ENCODE measurements at places on chromosomes 1 and 21.

DNA sequence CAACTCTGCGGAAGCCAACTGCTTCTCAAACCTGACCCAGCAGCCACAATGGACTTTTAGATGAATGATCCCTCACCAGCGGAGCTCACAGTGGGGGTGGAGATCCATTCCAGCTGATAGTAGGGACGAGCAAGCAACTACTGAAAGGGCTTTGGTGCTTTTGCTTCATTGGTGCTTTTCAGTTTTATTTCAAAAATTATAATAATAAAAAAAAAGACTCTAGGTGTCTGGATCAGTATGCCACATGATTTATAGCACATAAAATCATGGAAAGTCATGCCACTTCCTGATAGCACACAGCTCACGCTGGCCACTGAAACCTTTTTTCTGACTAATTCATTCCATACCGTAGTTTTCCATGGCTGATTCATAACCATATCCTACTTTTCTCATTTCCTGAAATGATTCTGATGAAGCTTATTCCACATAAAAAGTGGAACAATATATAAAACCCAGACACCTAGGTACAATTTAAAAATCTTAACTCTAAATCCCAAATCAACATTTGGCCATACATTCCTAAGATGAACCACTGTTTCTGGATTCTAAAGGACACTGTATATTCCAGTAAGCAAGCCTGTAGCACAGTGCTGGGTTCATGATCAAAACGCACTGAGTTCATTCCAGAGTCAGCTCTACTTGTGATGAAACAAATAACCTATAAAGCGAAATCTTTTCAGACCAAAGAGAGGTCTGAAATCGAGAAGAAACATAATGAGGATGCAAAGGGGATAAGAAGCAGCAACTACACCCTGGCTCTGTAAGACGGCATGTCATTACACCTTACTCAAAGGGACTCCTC, 41.3 kb upstream of the KCNE1 start:
- DNase-seq: no peak

DNA sequence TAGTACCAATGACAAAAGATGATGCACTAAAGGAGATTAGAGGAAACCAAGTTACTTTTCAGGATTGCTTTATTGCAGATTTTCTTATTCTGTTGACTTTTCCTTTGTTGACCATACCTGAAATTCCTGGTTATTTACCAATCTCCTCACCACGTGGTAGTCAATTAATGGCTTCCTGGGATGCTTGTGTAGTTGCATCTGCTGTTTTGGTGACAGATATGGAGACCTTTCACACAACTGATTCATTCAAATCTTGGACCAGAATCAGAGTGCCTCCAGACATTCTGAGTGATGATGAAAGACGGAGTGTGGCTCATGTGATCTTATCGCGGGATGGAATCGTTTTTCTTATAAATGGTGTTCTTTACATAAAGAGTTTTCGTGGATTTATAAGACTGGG, 91.3 kb downstream of the CATSPERE start:
- no peak for DNase-seq

DNA sequence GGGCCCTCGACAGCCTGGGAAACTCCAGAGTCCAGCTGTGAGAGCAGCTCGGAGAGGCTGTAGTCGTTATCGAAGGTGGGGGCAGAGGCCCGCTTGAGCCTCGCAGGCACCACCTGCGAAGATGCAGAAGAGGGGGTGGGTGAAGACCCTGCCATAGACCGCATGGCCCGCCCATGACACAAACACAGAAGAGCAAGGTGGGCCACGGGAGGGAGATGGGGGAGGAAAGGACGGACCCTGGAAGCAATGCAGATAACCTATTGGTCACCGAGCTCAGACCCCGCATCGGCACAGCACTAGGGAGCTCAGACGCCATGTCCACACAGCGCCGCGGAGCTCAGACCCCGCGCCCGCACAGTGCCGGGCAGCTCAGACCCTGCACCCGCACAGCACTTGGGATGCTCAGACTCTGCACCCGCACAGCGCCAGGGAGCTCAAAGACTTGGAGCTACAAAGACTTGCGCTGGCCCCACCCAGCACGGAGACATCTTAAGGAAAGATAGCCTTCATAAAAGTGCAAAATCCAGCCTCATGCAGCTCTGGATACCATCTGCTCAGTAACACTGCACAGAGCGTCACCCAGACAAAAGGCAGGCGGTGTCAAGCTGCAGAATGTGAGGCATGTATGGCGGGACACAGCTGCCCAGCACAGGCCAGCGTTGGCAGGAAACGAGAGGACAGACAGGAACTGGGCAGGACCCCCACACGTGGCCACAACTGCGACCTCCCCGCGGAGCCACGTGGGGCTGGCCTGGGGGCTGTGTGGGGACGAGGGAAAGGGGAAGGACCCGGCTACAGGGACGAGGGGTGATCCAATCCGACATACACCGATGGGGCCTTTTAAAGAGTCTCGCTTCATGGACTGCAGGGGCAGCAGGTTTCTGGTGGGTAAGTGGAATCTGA, 22.6 kb downstream of the RIPK4 start:
- DNase-seq: no peak

DNA sequence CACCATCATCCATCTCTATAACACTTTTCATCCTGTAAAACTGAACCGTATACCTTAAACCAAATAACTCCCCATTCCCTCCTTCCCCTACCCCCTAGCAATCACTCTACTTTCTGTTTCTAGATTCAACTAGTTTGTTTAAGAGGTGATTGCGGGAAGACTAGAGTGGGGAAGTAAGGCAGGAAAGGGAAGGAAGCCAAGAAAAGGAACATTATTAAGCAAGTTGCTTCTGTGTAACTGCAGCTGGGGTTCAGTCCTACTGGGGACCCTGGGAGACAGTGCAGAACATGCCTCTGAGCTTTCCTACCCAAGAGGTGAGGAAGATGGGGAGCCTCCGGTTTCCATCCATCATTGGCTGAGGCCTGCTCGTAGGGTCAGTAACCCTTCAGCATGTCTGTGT, 28.9 kb upstream of the H3-3A start:
- no peak for DNase-seq

DNA sequence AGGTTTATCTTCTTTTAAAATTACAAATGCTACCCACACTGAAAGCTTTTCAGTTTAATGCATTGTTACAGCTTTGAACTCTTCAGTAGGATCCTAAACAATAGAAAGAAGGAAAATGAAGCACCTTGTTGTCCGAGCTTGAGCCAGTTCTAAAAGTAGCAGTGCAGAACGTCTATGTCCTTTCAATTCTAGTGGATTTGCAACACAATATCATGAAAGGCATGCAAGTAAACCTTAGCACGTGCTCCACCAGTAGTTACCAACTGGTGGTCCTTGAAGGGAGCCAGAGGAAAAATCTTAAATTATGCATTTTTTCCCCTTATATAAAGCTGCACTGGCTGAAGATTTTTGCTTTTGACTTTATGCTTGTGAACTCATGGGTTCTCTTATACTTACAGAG, 208.2 kb downstream of the NFIA start:
- no peak for DNase-seq

DNA sequence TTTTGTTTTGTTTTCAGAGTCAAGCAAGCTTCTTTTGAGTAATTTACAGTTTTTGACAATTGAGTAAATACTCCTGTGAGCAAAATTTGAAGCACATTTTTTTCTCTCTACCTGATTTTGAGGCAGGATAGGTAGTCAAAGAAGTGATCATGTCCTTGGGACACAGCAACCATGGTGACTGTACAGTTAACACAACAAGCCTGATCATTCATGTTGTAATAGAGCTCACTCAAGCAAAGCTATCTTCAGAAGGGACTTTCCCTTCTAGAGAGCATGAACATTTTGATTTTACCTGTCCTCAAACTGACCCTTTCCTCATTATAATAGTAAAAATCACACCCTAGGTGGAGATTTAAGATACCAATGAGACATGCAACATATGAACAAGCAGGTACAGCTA, 126.5 kb upstream of the KCNK1 start:
- DNase-seq: no peak

DNA sequence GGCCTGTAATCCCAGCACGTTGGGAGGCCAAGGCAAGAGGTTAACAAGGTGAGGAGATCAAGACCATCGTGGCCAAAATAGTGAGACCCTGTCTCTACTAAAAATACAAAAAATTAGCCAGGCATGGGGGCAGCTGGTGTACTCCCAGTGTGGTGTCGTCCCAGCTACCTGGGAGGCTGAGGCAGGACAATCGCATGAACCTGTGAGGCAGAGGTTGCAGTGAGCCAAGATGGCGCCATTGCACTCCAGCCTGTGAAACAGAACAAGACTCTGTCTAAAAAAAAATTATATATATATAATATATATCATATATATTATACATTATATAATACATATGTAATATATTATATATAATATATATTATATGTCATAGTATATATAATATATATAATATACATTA, 249.2 kb upstream of the TPTE start:
- no peak for DNase-seq

Measured in activated T-cell treated with anti-CD3 and anti-CD28 coated beads for 48 hours (primary cell).